Right forelimb (tissue), 1 donor: ENCODE measurements at places on chromosomes 2 and 18.

- no peak for DNase-seq
Observed at GRCh38 chr2:169129703-169130243, 60.4 kb downstream of the DHRS9 start.

GRCh38 chr2:101410746-101411145, 23.4 kb upstream of the CREG2 start:
- no peak for DNase-seq

DNA sequence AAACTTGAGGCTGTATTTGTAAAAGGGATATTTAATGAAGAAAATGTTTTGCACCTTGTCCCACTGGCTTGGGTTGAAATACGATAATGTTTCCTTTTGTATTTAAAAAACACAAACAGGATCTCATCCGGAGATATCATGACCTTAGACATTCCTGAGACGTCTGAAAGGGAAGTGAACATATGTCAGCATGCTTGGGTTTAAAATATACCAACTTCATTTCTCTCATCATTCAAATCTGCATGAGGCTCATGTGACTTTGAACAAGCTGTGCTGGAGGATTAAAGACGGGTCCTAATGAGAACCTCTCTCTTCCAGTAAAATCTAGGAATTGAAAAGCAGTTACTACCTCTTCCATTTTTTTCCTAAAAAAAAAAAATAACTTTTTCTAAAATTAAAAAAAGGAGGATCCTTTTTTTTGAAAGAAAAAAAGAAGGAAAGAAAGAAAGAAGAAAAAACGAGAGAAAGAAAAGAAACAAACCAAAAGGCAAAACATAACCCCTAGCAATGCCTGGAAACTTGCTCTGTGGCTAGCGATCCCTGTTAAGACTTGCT, 106.8 kb upstream of the ZFP36L2 start:
- DNase-seq = no peak

DNA sequence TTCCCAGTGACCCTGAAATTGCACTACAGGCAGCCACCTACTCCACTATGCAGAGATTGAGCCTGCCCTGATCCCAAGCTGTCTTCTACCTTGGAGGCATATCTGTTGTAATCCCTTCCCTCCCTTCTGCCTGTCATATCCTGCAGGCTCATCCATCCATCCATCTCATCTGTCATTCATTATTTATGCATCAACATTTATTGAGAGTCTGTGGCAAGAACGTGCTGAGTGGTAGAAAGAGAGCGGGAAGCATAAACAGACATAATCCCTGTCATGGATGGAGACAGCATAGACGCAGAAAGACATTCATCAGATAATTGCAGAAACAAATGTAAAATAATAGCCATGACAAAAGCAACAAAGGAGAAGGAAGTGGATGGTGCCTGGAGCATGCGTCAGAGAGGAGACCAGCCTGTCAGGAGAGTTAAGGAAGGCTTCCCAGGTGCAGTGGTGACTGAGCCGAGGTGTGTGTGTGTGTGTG, 110.7 kb upstream of the STPG4 start:
- DNase-seq = no peak

- no peak for DNase-seq
Observed at GRCh38 chr2:120901201-120901600, 165.5 kb downstream of the GLI2 start.

GRCh38 chr2:65432227-65433190, at the start of gene SPRED2:
TSS of gene SPRED2 (minus strand) at chr2:65432599. CDS start at chr2:65431987, 612 bp downstream.
- DNase-seq = peak; percentile 97

GRCh38 chr2:6968319-6969100, 51.3 kb downstream of the RNF144A start:
- DNase-seq = peak; percentile 61

DNA sequence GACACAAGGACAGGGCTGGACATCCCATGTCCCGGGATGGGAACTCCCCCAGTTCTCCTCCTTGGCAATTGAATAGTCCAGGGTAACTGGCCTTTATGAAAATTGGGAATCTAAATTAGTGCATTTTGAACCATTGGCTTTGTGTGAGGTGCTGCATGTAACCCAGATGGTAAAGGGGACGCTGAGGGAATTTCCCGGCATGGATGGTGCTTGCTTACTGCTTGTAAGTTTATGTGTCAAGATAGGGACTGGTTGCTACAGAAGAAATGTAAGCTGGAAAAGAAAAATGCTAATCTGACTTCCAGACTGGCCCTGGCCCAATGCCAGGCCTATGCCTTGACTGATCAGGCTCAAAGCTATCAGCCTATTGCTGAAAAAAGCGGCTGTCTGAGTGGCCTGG, 1096.7 kb upstream of the DDX18 start:
- DNase-seq = no peak

DNA sequence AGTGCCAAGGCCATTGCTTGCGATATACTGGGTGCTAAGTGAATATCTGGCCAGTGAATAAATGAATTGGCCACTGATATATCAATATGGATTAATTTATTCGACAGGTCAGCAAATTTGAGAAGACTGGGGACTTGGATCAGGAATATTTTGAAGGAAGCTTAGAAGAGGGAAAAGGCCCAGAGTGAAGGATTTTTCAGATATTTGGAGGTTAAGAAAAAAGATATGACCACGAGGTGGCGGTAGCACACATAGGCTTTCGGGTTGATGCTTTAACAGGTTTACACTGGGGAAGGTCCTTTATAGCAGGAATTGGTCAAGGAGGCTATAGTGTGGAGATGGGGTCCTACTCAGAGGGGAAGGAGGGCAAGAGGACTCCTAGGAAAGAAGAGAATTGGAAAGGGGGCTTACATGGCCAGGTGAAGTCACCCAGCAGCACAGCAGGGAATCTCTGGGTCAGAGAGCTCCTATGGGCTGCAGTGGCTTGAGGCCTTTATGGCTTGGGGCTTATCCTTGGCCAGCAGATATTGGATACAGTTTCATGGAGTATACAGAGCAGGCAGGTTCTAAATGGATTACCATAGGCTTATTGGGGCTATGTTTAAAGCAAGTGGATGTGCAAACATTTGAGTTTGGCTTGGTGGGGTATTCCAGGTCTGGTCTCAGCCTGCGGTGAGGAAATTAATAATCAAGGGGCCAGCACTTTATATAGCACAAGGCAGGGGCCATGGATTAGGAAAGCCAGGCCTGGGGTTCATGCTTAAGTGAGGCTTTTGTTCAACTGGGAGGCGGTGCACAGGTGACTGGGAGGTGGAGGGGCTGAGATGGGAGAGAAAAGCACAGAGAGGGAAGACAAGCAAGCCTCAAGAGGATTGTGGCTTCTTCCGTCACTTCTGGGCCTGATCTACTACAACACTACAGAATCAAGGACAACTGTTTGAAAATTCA, 9.7 kb downstream of the IL1RN start:
- no peak for DNase-seq

GRCh38 chr2:99821572-99821971, 320.8 kb downstream of the AFF3 start:
- DNase-seq = no peak
